Right atrium auricular region (tissue), 2 donors: ENCODE measurements at places on chromosomes 5 and 9. TPM values are rescaled to one million over a fixed set of nuclear protein-coding genes. Genes with fewer than 3 reads are reported as not detected.

DNA sequence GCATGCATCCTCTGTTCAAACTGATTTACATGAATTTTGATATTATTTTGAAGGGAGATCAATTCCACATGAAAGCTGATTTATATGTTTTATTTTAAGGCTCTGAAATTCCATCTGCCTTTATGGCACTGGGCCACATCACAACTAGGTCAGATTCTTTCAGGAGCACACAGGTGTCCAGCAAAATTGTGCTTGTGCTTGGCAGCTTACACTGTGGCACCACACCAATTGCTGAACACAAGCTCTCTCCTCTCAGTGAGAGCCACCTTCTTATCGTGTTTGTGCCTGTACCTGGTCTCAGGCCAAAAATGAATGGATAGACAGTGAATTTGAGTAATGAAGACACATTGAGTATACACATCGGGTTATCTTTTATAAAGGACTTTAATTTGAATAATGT lies 200.4 kb downstream of the CDH10 start:
- DNase-seq, result no peak
- H3K27me3 ChIP-seq, result no peaks in the 10 kb centered on the region
- H3K4me1 ChIP-seq, result no peaks in the 10 kb centered on the region
- no peak overlapping the region for H3K27ac ChIP-seq

DNA sequence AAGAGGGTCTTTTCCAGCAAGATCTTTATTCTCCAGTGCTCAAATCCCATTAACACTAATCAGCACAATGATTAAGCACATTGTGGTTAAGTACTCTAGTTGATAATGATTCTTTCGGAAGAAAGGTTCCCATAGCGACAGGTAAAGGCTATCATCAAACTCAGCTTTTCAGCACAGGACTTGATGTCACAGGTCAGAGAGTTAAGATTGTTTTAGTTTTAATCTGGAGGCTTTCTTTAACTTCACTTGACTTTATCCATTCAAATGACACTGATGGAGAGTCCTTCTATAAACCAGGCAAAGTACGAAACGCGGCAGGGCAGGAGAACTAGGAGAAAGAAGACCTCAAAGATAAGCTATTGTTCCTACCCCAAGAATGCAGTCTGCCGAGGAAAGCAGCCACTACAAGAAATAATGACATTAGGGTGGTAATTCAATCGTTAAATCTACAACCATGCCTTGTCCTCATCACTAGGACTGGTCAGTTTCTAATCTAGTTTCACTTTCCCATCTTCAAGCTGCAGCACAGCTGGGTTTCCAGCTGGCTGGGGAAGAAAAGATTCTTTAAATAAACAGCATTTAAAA lies 4.6 kb downstream of the NRG2 start:
- peak overlapping the region; percentile 28 for H3K27ac ChIP-seq
- peak overlapping the region; percentile 33 for H3K4me3 ChIP-seq
- no peaks in the 10 kb centered on the region for H3K36me3 ChIP-seq
- peaks cover 48% of the 10 kb centered on the region for H3K4me1 ChIP-seq
- no peak for DNase-seq
- no peaks in the 10 kb centered on the region for H3K27me3 ChIP-seq

ZNG1E gene
- total RNA-seq, result 15.9 TPM

DNA sequence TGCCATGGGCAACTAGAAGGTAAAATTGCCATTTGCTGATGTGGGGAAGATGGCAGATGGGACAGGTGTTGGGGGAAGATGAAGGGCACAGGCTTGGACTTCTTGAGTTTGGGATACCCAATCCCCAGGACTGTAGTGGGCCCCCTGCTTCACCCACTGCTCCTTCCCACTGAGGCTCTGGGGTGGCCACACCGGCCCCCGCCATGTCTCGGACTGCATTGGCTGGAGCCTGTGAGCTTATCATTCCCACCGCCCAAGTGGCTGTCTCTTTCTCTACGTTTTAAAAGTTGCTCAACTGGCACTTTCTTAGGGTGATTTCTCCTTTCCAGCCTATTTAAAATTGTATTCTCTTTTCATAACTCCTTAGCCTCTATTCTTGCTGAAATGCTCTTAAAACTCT lies 730.0 kb upstream of the ADAMTS16 start:
- no peak overlapping the region for H3K4me3 ChIP-seq
- H3K4me1 ChIP-seq, result no peaks in the 10 kb centered on the region
- no peaks in the 10 kb centered on the region for H3K27me3 ChIP-seq
- no peaks in the 10 kb centered on the region for H3K36me3 ChIP-seq
- DNase-seq, result no peak
- no peak overlapping the region for H3K27ac ChIP-seq

- DNase-seq, result no peak
- H3K27me3 ChIP-seq, result no peaks in the 10 kb centered on the region
- H3K4me1 ChIP-seq, result peaks cover 56% of the 10 kb centered on the region
Observed at GRCh38 chr5:10367579-10367978, 14.1 kb downstream of the MARCHF6 start.
